ENCODE measurements at places on chromosomes 16 and 17.

GRCh38 chr16:82814059-82814458 is 187.3 kb downstream of the CDH13 start:
- DNase-seq = no peak

GRCh38 chr17:14201988-14202380 is 34.7 kb downstream of the CDRT15 start:
- no peak for DNase-seq

DNA sequence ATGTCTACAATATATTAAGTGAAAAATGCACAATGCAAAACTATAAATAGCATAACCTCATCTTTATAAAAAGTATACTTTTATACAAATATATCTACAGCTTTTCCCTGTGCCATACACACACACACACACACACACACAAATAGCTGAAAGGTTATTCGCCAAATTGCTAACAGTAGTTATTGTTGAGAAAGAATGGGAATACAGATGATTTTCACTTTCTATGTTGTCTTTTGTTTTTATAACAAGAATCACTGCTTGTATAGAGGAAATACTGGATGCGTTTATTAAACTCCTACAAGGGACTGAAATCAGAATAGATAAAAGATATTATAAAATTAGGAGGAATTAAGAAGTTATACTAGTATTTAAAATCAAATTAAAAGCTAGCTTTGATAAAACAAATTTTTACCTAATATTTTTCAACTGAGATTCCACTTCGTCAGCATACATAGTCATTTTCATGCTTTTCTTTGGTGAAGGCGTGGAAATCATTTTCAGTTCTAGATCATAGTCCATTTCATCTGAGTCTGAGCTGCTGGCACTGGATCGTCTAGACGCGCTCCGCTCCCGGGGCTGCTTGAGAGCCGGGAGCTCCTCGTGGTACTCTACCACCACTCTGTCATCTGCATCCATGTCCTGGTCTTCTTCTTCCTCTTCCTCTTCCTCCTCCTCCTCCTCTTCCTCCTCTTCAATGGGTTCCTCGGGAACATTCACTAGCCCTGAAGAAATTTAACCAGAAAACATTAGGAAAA is 17.0 kb upstream of the ITGAE start:
- DNase-seq = no peak

DNA sequence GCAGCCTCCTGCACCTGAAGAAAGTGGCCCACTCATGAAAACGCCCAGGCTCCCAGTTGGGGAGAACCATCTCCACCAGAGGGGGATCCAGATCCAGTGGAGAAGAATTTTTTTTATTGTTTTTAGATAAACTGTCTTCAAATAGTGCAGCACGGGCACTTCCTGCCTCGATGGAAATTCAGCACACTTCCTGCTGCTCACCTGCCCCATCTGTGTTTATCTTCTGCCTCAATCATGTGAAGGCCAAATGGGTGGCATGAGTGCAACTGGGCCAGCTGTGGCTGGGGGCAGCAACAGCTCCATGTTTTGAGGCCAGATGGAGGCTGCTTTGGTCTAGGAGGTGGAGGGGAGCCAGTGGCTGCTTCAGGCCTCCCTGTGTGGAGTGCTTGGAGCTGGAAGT is 75.9 kb upstream of the WSB1 start:
- DNase-seq = no peak

DNA sequence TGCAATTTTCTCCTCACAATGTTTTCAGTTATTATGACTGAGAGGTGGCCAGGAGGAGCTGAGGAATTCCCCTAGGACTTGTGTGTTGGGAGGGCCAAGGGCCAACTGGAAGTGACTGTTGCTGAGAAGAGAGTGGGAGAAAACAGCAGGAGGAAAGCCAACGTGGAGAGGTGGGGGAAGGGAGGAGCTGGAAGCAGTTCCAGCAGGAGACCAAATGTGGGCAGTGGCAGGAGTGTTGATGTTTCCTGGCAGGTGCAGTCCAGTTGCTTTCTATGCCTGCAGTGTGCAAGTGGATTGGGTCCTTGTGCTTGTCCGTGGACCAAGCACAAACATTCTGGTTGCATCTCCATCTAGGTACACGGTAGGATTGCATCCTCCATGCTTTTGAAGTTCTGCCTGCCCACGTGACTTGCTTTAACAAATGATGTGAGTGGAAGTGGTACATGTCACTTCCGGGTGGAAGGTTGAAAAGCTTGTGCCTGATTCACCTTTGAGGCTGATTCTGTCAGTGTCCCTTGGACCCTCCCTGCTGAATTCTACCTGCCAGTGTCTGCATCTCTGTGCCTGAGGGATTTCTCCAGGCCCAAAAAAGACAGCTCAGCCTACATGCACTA is 54.7 kb upstream of the CRHR1 start:
- DNase-seq = no peak

DNA sequence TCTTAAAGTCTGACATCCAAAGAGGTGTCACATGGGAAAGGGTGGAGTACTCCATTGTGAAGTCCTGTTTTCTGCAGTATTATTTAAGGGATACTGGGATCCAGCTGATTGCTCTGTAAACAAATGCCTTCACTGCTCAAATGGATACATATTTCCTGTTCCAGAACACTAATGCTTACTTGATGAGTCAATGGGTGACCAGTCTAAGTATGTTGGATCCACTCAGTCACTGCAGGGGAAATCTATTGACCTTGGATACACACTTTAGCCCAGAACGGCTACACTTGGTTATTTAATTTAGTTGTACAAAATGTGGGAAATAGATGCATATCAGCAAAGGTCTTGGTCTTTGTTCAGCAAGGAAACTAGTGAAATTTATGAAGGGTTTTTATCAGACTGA is 261.4 kb downstream of the MAP2K4 start:
- DNase-seq = no peak

- no peak for DNase-seq
These were observed 28.7 kb downstream of the NOS2 start for GRCh38 chr17:27771586-27771985.

GRCh38 chr17:79495665-79496064 is 115.2 kb downstream of the RBFOX3 start:
- no peak for DNase-seq

GRCh38 chr17:48095611-48096010 is 5.7 kb downstream of the CBX1 start:
- DNase-seq = no peak

GRCh38 chr16:72876221-72876620 is 171.7 kb downstream of the ZFHX3 start:
- peak; percentile 41 for DNase-seq

DNA sequence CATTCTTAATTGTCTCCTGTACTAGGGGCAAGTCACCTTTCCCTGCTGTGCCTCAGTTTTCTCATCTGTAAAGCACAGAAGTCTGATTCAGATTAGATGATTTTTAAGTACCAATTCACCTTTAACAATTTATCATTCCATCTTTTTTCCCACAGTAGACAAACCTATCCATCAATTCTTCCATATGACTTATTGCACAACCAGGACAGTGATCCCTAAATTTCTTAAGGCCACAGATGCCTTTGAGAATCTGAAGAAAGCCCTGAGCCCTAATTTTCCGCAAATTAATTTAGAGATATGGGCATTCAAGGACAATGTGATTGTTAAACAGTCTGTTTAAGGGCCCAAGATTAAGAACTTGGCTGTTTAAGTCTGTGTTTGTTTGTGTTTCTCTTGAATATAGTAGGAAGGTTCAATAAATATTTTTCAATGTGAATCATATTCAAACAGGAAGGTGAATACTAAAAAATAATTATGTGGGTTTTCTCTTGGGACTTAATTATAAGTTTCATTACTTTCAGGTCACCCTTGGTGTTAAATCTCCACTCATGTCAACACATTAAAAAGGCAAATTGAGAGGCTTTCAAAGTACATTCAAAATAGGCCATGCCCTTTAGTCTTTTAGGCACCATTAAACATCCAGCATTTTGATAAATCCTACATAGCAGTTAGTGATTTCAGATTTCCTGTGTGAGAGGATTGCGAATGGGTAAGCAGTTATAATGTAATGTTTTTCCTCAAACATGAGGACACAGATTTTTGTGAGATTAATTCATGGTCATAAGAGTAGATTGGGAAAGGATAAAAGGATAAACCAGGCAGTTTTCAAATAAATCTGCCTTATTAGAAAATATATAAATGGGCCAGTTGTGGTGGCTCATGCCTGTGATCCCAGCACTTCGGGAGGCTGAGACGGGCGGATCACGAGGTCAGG is 34.9 kb upstream of the MMD start:
- no peak for DNase-seq

GRCh38 chr17:20965492-20965891 is 77.3 kb downstream of the USP22 start:
- DNase-seq = no peak

DNA sequence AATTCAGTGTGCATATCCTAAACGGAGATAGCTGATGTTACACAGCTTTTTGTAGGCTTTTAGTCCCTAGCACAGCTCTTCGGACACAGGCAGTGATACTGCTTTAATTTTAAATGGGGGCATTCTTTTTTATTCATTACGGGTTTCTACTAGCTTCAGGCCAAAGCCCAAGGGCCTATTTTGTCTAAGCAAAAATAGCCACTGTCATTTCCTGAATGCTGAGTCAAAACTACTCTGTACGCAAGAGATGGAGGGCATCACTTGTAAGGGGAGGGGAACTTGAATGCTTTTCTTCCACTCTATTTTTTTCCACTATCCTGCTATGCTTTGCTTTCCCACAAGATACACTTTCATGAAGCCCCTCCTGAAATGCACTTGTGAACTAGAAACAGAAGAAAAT is 360.7 kb downstream of the PMP22 start:
- DNase-seq = no peak

- DNase-seq = no peak
These were observed 4.8 kb downstream of the MRC2 start for GRCh38 chr17:62631936-62632924.

DNA sequence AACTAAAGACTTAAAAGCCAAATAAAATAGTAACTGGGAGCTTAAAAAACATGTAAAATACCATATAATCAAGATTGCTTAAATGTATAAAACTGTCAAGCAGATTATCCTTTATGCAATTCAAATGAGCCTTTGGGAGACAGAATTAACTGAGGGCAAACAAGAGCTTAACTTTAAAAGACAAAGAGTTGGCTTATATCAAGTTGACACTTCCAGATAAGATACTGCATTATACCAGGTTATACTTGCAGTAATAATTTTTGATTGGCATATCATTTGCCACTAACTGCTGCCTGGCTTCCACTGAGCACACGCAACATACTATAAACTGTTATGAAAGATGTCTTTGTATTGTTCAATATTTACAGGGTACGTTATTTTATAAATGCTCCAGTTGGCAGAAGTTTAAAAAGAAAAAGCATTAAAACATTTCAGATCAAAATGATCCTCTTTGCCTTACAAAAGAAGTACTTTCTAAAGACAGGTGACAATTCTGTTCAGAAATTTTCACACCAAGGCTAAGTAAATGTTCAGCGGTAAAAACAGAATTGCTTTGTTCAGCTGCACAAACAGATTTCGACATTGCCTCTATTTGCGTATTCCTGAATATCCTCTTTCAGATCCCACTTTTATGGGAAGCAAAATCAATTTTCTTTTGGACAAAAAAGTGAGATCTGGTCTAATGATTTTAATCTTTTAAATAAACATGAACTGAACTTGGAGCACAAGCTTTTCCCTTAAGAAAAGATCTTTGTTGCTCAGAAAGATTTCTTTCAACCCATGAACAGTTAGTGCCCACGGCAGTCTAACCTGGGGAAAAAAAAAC is 50.7 kb downstream of the TOX3 start:
- no peak for DNase-seq

GRCh38 chr17:33390479-33391176 is 97.5 kb upstream of the ASIC2 start:
- no peak for DNase-seq

Data from stimulated activated naive CD8-positive, alpha-beta T cell treated with anti-CD3 and anti-CD28 coated beads, Interleukin-15, Interleukin-2, amounts not matched to agents 100 U/mL and 50 U/mL, for 24 hours (primary cell).